Fibroblast of lung (primary cell): ENCODE measurements at places on chromosomes 1 and 21.

- no peak for DNase-seq
Measured at GRCh38 chr1:64337926-64338325, 132.0 kb upstream of the CACHD1 start.

GRCh38 chr1:15684468-15685291 lies 560 bp downstream of the PLEKHM2 start:
- peak; percentile 24 for DNase-seq

DNA sequence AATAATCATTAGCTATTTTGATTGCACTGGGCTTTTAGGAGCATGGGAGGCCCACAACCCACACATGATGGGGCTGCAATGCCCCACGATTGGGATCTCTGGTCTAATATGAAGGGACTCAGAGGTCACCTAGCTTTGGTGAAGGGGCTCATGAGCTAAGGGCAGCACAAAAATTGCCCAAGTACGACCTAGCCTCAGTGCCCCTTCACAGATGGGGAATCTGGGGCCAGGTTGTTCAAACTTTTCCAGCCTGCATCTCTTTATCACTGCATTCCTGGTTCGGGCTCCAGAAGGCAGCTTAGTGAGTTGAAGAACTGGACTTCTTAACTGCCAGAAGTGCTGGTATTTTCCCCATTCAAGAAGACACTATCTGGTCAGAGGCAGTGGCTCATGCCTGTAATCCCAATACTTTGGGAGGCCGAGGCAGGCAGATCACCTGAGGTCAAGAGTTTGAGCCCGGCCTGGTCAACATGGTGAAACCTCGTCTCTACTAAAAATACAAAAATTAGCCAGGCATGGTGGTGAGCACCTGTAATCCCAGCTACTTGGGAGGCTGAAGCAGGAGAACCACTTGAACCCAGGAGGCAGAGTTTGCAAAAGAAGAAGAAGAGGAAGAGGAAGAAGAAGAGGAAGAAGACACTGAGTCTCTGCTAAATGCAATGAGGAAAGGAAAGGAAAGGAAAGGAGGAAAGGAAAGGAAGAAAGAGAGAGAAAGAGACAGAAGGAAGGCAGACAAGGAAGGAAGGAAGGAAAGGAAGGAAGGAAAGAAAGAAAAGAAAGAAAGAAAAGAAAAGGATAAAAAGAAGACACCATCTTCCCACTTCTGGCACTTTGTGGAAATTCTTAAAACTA lies 258.5 kb upstream of the IRF2BP2 start:
- no peak for DNase-seq

DNA sequence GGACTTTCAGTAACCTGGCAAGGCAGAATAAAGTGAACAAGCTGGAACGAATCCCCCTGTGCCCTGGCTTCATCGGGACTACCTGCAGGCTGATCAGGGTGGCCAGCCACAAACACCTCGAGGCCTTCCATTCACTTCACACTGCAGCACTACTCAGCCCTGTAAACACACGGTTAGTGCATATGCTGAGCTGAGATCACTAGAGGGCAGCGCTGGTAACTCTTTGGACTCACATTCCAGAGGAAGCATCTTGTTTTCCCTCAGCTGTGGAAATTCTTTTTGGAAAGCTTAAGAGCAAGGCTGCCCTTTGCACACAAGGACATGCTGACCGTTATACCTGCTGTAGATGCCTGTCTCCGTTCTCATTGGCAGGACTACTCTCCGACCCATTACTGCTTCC lies 32.1 kb downstream of the PCSK9 start:
- peak; percentile 47 for DNase-seq

- DNase-seq = no peak
Measured at GRCh38 chr1:218281285-218281684, 3.8 kb upstream of the RRP15 start.

DNA sequence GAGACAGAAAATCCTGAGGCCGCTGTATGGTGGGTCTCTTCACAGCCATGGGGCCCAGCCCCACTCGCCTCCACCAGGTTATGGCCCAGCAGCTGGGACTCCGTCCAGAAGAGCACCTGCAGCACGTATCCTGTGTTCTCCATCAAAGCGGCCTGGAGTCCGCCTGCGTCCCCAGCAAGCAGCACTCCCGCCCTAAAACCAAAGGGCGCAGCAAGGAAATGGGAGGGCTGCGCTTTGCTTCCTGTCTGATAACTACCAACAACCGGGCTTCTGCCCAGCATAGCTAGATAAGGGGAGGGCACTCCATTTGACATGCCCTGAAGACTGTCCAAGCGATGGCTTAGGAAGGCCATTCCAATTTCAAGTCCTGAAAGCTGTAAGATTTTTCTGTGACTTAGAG lies 119.9 kb downstream of the KCNJ15 start:
- no peak for DNase-seq

DNA sequence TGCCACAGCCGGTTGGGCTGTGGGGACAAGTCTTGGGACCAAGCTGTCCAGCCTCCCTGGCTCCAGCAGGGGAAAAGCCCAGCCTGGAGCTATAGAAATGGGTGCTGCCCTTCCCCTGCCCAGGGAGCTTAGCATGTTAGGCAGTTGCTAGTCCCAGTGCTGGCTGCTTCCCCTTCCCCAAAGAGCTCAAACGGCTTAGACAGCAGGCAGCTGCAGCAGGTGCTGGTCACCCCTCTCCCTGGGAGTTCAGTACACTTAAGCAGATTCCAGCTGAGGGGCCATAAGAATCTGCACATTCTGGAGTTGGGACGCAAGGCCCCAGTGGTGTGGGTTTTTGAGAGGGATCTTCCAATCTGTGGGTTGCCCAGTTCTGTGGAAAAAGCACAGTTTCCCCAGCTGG lies 11.1 kb upstream of the REG4 start:
- DNase-seq = no peak

DNA sequence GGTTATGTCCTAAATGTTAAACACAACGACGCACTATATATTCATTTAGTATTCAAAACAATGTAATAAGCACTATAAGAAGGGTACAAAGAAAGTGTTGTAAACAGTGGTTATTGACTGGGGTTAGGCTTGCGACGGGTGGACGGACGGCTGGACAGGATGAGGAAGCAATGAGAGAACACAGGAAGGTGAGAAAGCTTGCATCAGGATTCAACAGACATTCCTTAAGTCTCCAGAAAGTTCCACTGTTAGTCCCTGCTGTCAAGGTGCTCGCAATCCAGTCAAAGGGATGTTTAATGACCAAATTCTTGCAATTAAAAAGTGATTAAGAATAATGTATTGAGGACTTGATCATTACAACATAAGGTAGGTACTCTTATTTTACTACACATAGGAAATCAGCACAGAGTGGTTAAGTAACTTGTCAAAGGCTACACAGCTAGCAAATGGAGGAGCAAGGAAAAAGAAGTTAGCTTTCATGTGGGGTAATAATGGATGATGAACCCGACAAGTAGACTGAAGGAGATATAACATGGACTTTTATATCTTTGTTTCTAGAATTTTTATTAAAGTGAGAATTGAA lies 994 bp upstream of the ACBD6 start:
- no peak for DNase-seq

GRCh38 chr1:150146849-150147542 lies 2.7 kb upstream of the PLEKHO1 start:
- no peak for DNase-seq

DNA sequence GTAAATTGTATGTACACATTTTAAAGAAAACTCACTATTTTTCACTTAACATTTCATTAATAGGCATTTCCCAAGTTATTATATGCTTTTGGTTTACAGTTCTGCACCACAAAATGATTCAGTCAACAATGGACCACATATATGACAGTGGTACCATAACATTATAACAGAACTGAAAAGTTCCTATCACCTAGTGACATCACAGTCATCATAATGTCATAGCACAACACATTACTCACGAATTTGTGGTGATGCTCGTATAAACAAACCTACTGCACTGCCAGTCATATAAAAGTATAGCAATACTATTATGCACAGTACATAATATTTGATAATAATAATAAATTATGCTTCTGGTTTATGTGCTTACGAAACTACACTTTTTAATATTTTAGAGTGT lies 30.9 kb downstream of the DNAI4 start:
- no peak for DNase-seq

GRCh38 chr1:114316204-114316603 lies 162.5 kb upstream of the SYT6 start:
- DNase-seq = no peak

DNA sequence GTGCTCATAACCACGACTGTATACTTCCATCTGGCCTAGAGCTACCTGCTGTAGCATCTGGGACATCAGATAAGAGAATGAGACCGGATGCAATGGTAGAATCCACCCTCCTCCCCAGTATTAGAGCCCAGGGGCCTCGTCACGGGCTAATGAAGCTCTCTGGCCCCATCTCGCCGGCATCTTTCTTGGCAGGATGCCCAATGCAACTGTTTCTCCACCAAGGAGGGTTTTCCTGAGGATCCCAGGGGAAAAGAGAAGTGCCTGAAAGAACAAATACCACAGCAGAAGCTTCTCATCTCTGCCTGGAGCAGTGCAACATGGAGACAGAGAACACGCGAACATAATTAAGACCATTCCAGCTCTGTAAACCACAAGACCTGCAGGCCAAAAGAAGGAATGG lies 80.0 kb downstream of the VWA5B1 start:
- DNase-seq = no peak

GRCh38 chr1:10161541-10162290 lies 48.7 kb upstream of the KIF1B start:
- no peak for DNase-seq
